Effector CD8-positive, alpha-beta T cell (primary cell): ENCODE measurements at places on chromosomes 3 and 15.
A peak's percentile ranks its signal among the peaks of the same experiment; 100 is the strongest.

- no peak for DNase-seq
These were observed 29.4 kb downstream of the NR2F2 start for GRCh38 chr15:96359616-96360521.

GRCh38 chr3:53813876-53814275, 32.3 kb downstream of the CHDH start:
- DNase-seq, result no peak

GRCh38 chr3:110243081-110243480, 828.5 kb upstream of the NECTIN3 start:
- DNase-seq, result no peak

GRCh38 chr3:138437281-138437680, 2.9 kb downstream of the ESYT3 start:
- DNase-seq, result no peak

GRCh38 chr15:99944131-99944530, 210.9 kb upstream of the LYSMD4 start:
- no peak for DNase-seq

GRCh38 chr3:52892625-52893311, 4.6 kb downstream of the STIMATE start:
- no peak for DNase-seq

DNA sequence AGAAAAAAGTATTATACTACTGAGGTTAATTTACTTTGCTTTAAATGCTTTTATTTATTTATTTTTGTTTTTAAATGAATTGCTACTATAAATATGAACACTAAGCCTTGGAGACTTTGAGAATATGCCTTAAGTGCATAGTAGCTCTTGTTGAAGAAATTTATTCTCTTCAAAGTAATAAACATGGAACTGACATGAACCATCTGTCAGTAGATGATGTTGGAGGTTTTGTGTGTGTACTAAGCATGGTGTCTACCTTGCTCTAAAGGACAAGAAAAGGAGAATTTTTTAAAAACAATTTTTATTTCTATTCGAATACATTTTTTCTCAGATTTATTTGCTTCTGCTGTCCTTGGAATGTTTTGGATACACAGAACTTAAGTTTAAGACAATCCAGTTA, 81.1 kb upstream of the PDZRN3 start:
- no peak for DNase-seq

GRCh38 chr15:94164202-94164807, 67.1 kb upstream of the MCTP2 start:
- peak; percentile 32 for DNase-seq

DNA sequence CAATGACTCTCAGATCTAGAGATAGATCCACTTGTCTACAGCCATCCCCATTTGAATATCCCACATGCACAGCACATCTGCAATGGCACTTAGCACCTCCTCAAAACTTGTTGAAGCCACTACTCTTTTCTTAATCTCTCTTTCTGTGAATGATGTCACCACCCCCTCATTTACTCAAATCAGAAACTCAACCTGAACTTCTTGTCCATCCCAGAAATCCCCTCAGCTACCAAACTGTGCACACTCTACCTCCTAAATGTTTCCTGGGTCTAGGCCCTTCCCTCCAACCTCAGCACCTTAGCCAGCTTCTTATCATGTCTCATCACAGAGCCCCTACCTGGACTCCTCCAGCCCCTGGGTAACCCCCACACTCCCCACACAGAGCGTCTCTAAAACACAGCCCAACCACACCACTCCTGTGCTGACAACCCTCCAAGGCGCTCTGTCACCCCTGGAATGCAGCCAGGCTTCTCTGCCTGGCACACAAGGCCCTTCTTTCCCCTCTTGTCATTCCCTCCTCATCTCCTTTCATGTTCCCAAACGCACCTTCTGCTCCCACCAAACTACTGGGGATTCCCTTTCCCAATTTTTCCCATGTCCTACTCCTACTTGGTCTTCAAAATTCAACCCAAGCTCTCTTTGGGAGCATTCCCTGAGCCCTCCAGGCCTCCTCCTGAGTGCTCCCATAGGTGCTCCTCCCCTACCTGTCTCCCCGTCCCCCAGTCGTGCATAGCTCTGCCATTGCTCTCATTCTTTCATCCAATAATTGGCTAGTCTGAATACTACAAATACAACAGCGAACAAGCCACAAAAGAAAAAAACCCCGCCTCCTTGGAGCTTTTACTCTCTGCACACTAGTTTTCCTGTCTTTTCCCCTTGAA, 39.8 kb upstream of the ZBTB38 start:
- no peak for DNase-seq

DNA sequence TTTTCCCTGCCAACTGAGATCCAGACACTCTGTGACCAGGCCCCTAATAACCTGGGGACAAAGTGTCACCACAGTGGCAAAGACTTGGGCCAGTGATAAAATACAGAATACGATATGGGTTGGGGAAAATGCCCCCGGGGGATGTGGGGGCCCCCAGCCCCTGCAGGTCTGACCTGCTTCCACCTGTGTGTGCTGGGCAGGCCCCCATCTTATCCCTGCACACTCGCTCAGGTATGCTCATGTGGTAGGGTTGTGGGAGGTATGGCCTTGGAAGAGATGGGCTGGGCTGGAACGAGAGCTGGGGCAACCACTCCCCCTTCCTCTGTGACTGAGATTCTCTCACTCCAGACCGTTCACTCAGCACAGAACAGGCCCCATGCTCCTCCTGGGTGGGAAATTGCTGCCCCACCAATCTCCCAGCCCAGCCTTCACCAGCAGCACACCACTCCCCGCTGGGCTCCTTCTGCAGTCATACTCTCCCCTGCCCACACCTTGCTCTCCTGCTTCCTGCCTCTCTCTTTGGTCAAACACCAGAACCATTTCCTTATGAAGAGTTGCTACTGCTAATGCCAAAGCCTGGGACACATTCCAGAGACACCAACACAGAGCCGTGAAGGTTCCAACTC, 9.6 kb upstream of the CPEB1 start:
- DNase-seq, result no peak

GRCh38 chr15:72141171-72142084, 23.2 kb downstream of the SENP8 start:
- DNase-seq, result no peak

DNA sequence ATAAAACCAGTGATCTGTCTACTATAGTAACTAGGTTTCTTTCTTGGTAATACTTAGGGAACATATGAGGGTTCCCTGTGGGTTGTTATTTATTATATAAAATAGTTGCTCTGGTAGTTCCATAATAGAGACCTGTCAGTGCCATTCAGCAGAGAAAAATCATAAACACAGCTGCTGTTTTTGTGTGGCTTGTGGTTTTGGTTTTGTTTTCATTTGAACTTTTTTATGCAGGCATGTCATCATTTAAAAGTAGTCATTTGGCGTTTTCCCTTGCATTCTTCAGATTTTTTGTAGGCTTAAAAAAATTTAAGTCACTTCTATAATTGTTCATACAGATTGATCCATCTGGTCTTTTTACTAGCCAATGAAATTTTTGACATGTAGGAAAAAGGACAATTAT, 47.9 kb downstream of the PIK3CA start:
- DNase-seq, result no peak

- DNase-seq, result no peak
These were observed 317.3 kb downstream of the ZNF385D start for GRCh38 chr3:21433751-21434150.

DNA sequence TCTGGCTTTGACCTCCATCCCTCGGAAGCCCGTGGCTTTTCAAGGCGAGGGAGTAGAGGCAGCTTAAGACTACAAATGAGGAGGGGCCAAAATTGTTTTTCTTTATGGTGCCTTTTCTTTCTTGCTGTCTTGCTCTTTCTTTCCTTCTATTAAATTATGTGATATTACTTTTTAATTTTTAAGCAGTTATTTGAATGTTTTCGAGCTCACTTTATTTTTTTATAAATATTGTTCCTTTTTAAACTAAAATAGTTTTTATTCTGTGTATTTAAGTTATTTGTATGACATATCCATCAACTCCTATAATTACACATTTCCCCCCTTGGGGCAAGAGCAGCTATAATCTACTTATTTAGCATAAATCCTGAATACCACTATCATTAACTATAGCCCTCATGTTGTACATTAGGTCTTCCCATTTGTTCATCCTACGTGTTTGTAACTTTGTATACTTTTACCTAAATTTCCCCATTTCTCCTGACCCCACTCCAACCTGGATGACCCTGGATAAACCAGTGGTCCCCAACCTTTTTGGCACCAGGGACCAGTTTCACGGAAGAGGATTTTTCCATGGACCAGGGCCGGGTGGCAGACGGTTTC, 622 bp upstream of the PLSCR1 start:
- no peak for DNase-seq

- DNase-seq, result no peak
These were observed 98.3 kb downstream of the CYP19A1 start for GRCh38 chr15:51240066-51240465.

- no peak for DNase-seq
These were observed 13.1 kb upstream of the CX3CR1 start for GRCh38 chr3:39292961-39293360.

DNA sequence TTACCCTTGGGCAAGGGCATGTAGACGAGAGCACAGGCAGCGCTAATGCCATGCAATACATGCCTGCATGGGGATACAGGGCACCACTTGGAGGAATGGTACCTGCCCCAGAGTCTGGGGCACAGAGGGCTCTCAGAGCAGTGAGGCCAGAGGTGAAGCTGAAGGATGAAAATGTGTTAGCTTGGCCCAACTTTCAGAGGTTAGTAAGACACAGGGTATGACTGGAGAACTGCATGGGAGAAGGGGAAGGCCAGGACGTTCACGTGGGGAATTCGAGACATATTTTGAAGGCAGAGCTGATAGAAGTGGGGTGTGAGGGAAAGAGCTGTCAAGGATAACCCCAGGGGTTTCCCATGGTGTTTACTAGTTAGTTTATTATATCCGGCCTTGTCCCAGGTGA, 19.6 kb downstream of the CSRNP1 start:
- DNase-seq, result no peak

DNA sequence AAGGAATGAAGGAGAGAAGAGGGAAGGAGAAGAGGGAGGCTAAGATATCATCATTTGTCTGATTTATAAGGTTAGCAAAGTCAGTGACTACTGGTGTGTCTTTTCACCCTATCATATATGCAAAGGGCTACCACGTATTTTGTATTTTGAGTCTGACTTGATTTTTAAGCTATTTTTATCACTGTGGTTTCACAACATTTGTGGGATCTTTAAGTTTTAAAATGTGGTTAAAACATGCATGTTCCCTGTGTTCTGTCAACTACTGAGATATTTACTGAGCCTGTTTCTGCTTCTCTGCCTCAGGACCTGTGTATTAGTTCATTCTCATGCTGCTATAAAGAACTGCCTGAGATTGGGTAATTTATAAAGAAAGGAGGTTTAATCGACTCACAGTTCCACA, 22.5 kb upstream of the SPTSSB start:
- DNase-seq, result no peak

DNA sequence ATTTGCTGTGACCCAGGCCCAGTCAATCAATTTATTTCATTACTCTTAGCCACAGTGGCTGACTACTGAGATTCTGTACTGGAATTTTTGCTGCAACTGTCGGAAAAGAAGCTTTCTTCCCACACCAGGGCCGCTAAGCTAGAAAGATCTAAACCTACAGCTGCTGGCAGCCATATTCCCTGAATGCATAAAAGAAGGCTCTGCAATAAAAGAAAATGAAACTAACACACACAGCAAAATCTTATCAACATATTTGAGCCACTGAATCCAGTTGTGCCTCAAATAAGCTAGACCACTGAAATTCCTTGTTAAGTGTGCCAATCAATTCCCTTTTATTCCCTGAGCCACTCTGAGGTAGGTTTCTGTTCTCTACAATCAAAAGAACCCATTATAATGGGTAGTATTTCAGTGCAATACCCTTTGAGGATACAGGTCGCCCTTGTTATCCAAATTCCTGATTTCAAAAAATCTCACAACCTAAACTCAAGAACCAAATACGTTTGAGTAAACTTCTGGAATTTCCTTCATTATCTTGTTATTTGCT, 60.3 kb downstream of the MYO9A start:
- no peak for DNase-seq

DNA sequence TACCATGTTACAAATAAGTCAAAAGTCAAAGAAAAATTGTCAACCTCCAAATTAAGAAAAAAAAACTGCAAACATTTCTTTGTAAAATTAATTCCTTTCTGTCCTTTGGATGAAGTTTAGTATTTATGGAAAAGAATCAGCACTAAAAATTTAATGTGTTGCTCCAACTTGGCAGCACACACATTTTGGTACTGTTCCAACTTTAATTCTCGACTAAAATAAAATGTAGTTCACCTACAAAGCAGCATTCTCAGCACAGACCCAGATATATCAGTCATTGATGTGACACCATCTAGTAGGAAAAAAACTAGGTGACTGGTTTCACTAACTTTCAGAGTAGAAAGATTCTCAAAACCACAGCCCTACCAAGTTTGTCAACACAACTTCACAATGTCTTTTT, 131.7 kb upstream of the ROBO2 start:
- DNase-seq, result no peak

DNA sequence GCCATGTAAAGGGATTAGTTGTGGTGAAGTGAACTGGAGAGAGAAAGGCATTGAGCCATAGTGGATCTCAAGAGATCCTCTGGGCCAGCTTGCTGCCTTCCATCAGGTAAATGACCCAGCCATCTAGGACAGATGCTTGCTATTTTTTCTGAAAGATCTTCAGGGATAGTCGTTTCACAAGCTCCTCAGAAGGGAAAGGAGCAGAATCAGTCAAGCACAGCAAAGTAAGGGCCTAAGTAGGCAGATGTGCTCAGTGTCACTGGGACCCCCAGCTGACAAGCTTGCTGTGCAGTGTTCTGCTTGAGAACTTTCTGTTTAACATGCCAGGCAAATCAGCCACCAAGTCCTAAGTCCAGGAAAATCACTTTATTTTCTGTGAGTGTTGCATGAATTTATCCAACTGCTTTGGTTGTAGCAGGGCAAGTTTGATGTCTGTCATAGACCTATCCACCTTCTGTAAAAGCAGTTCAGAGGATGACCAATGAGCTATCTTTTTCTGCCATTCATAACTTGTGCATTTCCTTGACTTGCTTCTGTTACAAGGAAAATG, 319.8 kb downstream of the IL5RA start:
- no peak for DNase-seq

DNA sequence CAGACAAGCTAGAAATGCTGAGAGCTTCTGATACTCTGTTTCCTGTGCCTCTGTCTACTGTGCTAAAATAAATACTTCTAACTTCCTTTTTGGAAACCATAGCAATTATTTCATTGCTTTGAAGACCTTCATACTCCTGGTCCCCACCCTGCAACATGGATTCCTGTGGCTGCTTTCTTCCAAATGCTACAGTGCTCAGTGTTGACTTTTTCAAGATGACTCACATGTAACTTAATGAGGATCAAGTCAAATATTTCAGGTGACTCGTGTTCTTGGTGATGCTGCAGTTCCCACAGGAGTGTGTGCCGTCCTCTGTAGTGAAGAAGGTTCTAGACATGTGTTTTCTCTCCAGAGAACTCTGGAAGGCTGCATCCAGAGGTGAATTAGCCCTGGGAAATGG, 288.6 kb downstream of the CLSTN2 start:
- DNase-seq, result no peak

GRCh38 chr3:66738625-66739365, 238.0 kb upstream of the LRIG1 start:
- DNase-seq, result no peak

DNA sequence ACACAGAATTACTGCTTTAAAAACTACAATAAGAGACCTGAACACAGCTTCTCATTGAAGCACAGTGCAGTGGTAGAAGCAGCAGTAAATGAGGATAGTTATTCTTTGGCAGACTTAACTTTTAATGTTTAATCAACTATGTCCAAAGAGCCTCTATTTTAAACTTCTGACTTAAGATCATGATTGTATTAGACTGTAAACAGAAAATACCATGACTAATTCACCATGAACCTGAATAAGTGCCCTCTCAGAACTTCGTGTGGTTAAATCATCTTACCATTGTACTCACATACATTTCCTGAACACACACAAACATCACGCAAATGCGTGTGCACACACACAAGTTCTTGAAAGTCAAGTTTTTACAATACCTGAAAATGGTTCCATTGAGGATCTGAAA, 13.9 kb downstream of the CEP152 start:
- DNase-seq, result no peak
